ENCODE measurements at places on chromosomes 2 and 18. TPM values are rescaled to one million over a fixed set of nuclear protein-coding genes. Genes with fewer than 3 reads are reported as not detected.

Gene LDLRAD4
- 1.6 TPM for total RNA-seq

Gene VRK2
- total RNA-seq = 72.8 TPM

Gene DSG2
- 0.07 TPM for total RNA-seq

Gene CYP27A1
- 4.1 TPM for total RNA-seq

Gene SAG
- total RNA-seq = not detected

Gene DSG1
- total RNA-seq = not detected

Gene DNER
- total RNA-seq = 0.07 TPM

Gene EDAR
- total RNA-seq = not detected

Data from thoracic aorta endothelial cell (primary cell).